Left lobe of liver (tissue), 2 donors: ENCODE measurements at places on chromosomes 4 and X.

DNA sequence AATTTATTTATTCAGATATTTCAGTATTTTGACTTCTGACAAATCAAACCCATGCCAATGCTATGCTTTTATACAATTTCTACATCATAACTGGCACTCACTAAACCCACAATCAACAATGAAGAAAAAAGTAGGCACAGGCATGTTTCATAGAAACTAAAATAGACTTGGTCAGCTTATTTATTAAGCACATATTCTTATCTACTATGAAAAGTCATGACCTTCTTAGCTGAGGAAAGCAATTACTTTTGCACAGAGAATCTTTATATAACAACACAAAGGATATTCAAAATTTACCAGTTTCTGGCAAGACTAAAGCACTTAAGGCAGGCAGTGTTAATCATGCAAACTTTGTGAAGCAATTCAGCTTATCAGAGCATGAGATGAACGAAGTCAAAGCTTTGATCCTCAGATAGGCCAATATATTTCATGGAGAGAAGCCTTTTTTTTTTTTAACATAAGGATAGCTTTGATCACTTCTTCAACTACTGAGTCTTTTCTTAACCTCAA is 490.6 kb downstream of the INPP4B start:
- no peak for DNase-seq

DNA sequence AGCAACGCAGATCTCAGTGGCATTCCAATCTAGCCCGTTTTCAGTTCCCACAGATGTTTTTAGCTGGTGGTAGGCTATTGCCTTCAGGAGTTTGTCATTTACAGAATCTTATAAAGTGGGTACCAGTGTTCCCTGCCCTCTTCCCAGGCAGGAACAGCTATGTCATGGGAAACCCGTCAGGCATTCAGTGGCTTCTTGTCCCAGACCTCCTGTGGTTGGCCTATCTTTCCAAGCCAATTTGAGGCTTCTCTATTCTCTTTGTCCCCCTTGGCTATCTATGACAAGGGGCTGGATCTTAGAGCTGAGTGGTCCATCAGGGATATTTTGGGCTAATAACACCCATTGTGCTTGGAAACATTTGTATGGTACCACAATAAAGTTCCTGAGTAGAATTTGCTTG is 33.6 kb upstream of the RPL34 start:
- no peak for DNase-seq

DNA sequence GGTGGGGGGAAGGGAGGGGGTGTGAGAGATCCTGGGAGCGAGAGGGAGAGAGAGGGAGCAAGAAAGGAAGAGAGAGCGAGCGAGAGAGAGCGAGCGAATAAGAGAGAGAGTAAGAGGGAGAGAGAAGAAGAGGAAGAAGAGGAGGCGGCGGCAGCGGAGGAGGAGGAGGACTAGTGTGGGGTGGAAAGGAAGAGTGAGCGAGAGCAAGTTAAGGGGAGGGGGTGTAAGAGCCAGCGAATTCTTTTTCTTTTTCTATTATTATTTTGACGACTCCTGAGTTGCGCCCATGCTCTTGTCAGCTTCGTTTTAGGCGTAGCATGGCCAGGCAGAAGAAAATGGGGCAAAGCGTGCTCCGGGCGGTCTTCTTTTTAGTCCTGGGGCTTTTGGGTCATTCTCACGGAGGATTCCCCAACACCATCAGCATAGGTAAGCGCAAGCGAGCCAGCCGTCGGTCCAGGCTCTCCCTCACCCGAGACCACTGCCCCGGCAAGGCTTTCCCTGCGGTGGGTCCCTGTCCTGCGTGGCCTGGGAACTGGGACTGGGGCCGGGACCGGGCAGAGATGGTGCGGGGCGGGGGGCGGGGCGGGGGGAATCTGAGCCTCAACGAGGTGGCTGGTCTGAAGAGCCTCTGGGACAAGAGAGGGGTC is at the start of gene GRIA3:
TSS of gene GRIA3 (plus strand) at position 60 of the 647 bp plus-strand sequence. CDS start at position 318, 258 bp downstream.
- no peak for DNase-seq

DNA sequence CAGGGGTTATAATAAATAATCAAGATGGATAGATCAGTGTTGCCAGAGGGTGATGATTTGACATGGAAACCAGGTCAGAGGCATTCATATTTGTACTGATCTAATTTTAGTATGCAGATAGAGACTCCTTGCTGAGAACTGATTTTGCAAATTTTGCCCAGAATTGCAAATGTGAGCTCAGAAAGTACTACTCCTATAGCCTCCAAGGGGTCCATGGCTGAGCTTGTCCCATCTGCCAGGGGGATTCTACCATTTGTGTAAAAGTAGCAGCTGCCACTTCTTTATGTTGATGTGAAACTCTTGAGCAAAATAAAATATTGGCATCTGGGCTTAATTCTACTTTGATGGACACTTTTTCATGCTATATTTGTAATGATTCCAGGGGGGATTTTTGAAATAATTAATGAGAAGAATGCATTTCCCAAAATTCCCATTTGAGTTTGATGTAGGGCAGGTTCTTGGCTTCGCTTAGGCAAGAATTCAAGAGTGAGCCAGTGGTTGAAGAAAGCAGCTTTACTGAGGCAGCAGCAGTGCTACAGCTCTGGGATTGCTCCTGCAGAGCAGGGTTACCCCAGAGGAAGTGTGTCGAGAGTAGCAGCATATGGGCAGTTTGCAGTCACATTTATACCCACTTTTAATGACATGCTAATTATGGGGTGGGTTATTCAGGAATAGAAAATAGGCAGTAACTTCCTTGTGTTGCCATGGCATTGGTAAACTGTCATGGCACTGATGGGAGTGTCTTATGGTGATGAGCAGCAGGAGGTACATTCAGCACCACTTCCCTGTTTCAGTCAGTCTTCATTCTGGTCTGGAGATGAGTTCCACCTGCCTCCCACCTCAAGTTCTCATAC is 38.7 kb upstream of the DCLK2 start:
- DNase-seq = no peak

DNA sequence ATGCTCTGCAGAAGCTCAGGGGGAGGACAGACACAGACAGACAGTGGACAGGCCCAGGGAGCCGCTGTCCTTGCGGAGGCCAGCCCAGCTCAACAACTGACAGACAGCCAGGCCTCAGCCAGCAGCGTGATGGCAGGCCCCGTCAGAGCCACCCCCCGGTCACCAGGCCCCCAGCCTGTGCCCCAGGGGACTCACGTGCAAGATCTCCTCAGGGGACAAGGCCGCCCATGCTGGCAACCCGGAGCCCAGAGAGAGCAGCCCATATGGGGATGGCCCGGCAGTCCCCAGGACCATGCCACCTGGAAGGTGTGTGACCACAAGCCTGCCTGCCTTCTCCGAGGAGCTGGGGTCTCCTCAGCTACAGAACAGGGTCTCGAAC is 28.0 kb upstream of the MXD4 start:
- DNase-seq = peak; percentile 34

GRCh38 chrX:4754878-4755604 is 1041.6 kb upstream of the PRKX start:
- DNase-seq = no peak

GRCh38 chr4:88819818-88820697 is 122.4 kb upstream of the NAP1L5 start:
- no peak for DNase-seq

GRCh38 chr4:163694385-163694784 is 199.9 kb downstream of the TMA16 start:
- no peak for DNase-seq

GRCh38 chr4:139735381-139736273 is 70.0 kb downstream of the MGST2 start:
- DNase-seq = no peak

- DNase-seq = no peak
These were observed 78.2 kb downstream of the OPHN1 start for GRCh38 chrX:68354879-68355628.
